ENCODE measurements at places on chromosomes 6 and 20.

- no peak for DNase-seq
Measured at GRCh38 chr20:4883546-4883945, 117.8 kb downstream of the SLC23A2 start.

GRCh38 chr6:168363811-168364792 is 44.5 kb upstream of the DACT2 start:
- no peak for DNase-seq

- no peak for DNase-seq
Measured at GRCh38 chr6:146595972-146596731, 2.6 kb upstream of the ADGB start.

- DNase-seq, result no peak
Measured at GRCh38 chr6:107361753-107362604, 97.4 kb downstream of the PDSS2 start.

DNA sequence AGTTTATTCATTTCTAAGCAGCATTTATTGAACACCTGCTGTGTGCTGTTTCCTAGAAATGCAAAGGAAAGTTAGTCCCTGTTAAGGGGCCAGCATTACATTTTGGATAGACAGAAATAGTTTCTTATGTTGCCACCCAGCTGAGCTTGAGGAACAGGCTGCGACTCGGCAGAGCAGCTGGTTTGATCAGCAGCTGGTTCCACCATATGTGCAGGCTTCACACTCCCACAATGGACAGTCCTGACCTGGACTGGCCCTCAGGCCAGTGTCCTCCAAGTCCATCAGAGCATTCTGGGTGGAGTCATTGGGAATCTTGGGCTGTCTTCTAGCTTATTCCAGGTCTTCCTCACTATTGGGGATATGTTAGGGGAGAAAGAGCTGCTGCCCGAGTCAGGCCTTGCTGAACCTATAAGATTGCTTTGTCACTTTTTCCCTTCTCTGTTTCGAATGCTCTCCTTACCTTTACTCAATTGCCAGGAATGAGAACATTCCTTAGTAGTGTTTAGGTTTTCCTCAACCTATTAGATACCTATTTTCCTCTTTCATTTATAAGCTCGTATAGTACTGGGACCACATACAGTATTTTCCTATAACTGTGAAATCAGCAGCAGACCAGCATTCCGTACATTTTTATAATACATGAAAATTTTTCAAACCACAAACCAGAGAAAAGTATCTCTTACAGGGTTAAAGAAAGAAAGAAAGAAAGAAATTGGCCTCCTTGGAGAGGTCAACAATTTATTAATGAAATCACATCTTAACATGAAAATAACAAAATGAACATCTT is 203.0 kb downstream of the FARS2 start:
- no peak for DNase-seq

- DNase-seq, result no peak
Measured at GRCh38 chr6:13113981-13114593, 214.2 kb downstream of the TBC1D7 start.

GRCh38 chr6:4511641-4512020 is 264.6 kb upstream of the CDYL start:
- DNase-seq, result no peak

GRCh38 chr6:137950581-137950980 is 83.5 kb downstream of the TNFAIP3 start:
- DNase-seq, result no peak

DNA sequence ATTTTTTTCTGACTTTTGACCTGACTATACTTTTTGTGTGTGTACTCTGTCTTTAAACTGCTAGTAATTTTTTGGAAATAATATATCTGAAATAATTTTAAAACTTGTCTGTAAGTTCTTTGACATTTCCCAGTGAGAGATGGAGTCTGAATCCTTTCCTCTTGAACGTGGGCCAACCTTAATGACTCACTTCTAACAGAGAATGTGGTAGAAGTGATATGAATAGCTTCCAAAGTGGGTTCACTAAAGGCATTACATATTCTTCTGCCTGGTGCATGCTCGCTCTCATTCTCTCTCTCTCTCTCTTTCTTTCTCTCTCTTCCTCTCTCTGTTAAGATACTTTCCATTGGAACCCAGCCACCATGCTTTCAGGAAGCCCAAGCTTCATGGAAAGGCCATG is 108.7 kb upstream of the FERMT1 start:
- no peak for DNase-seq

DNA sequence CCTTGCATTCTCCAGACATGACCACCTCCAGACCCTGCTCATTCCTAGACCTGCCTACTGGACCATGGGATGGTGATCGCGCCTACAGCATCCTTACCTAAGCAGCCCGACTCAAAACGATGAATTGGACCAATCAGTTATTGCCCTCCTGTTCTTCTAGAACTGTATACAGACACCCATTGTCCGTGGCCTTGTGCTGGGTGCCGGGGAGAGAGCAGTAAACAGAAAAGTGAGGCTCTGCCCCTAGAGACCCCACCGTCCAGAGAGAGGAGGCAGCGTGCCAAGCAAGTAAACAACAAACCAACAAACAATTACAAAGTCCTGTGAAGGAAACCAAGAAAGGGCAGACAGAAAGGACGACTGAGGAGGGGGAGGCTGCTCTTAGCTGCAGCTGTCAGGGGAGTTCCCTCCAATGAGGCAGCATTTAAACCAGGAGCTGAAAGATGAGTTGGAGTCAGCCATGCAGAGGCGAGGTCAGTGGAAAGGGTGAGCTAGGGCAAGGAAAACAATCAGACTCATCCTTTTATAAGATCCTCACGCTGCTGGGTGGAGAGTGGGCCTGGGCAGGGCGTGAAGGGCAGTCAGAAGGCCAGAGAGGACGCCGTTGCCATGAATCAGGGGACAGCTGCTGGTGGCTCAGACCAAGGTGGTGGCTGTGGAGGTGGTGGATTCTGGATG is 37.6 kb upstream of the BLCAP start:
- DNase-seq, result no peak

DNA sequence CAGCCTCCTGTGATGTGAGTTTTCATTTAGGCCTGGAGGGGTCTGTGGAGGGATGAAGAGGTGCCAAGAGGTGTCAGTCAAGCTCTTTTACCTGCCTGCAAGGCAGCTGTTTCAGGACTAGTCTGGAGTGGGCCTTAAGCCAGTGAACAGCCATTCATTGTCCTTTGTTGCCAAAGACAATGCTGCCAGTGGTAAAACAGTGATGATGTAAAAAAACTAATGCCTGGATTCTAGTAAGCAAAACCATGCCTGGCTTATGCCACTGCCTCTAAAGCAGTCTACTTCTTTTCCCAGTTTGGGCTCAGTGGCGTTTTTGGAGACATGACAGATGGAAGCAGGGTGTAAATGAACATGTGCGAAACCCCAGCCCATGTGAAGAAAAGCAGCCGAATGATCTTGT is 93.5 kb upstream of the KCNK16 start:
- no peak for DNase-seq

DNA sequence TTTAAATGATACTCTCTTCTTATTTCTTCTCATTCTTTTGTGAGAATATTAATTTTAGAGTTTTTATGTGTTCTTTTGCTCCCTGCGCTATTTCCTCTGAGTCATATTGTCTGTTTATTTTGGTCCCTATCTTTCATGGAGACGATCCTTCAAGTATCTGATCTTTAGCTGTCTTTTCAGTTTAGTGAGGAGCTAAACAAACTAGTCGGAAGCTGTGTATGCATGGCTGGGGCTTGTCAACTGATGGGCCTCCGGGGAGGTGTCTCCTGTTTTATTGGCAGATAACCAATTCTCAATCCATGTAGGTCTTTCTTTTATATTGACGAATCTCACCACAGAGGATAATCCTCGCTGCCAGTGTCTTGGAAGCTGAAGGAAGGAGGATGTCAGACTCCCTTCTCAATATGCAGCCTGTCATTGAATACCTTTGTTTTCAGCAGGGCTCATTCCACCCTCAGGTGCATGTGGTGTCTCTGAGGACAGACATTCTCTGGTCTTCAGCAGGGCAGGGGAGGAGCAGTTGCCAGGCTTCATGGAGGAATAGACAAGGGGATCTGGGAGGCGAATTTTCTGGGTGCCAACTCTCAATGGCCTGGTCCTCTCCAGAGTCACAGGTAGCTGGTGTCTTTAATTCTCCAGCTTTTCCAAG is 64.9 kb downstream of the RNF182 start:
- no peak for DNase-seq

DNA sequence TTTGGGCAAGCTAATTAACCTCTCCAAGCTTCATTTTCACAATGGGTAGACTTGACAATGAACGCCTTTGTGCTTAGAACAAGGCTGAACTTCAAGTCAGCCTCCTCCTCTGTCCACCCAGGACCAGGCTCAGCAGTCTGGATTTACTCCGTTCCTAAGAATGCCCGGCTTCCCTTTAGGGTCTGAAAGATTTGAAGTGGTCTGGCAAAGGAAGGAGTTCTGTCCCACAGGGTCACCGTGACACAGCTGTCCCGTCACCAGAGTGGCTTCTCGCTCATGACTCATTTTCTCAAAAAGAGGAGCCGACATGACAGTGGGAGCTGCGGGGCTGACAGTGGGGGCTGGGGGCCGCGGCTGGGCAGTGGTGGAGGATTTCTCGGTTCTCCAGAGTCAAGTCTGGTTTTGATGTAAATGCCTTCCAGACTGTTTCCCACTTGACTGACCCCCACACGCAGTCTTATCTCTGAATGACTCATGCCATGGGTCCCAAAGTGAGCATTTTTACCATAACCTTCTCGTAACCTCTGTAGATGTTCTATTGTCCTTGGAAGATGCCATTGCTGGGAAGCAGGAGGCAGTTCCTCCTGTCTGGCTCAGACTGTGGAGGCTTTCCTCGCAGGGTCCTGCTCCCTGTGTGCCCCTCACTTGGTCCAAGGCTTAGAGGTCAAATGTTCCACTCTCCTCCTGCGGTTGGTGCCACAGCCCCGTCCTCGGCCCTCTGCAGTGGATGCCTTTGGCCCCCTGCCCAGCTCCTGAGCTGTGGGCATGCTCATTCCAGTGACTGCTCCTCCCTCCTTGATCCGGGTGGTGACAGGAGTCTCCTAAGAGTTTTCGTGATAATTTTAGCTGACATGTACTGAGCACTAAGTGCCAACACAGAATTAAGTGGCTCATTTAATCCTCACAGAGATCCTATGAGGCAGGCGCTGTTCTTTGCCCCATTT is 253.1 kb downstream of the FNDC1 start:
- no peak for DNase-seq

GRCh38 chr6:161947371-161947770 is 673.5 kb upstream of the AGPAT4 start:
- DNase-seq, result no peak

GRCh38 chr6:53735896-53736295 is 58.9 kb upstream of the LRRC1 start:
- no peak for DNase-seq

DNA sequence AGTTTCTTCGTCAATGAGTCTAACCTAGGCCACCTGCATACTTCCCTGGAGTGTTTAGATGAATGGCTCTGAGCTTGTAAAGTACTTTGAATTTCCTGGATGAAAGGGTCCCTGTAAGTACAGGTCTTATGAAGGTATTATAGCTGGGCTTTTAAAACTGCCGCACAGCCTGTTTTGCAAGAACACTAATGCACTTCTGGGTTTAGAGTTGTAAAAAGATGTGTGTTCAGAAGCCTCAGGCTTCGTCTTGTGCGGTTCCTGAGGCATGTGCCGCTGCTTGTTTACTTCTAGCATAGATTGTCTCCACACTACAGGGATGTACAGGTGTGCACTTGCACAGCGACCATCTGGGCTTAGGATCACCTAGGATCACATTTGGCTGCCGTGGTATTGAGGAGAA is 324.5 kb downstream of the SOX4 start:
- DNase-seq, result no peak

DNA sequence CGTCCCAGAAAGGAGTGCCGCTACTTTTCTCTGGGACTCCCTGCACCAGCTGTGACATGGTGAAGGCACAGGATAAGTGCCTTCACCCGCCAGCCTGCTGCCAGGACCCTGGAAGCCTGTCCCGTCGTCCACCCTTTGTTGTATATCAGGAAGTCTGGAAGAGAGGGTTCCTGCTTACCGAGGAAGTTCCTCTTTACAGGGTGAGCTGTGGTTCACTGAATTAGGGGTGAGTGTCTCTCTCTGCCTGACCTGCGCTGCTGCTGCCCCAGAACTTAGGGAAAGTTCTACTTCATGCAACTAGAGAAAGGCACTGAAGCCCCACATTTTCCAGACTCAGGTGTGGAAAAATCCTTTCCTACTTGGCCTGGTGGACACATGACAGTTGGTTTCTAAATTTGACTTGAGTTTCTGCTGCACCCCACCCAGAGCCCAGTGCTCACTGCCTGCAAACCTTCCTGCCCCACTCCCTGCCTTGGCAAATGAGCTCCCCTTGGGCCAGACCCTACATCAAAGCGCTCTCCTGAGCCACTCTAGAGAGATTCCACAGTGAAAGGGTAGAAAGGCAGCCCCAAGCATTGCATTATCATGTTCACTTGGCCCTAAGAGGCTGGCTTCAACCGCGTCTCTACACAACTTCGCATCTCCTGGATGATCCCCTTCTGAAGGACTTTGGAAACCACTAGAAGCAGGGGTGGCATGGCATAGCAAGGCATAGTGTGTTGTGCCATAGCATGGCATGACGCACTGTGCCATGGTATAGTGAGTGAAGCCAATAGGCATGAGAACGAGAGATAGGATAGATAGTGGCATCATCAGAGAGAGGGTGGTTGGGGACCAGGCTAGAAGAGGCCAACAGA is 215.8 kb upstream of the CDYL start:
- DNase-seq, result no peak

DNA sequence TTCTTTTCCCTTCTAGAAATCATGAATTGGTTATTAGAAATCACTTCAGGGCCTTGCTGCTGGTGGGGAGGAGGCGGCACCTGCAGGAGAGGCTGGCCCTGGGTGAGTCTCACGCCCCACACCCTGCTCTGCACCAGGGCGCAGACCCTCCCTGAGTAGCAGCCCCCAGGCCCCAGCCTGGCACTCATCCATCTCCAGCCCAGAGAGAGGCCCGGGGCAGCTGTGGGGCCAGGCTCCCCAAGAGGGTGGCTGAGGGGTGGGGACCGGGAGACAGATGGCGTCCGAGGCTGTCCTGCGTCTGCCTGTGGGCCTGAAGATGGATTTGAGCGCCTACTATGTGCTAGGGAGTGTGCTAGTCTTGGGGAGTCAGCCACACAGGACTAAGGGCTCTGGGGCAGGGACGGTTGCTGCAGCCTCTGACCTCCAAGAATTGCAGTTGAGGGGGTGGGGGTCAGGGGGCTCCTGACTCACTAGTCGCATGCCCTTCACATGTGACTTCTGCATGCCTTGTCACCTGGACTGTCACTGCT is 59.6 kb upstream of the GATA5 start:
- DNase-seq, result no peak

- DNase-seq, result no peak
Measured at GRCh38 chr6:41451039-41451438, 95.1 kb upstream of the FOXP4 start.

DNA sequence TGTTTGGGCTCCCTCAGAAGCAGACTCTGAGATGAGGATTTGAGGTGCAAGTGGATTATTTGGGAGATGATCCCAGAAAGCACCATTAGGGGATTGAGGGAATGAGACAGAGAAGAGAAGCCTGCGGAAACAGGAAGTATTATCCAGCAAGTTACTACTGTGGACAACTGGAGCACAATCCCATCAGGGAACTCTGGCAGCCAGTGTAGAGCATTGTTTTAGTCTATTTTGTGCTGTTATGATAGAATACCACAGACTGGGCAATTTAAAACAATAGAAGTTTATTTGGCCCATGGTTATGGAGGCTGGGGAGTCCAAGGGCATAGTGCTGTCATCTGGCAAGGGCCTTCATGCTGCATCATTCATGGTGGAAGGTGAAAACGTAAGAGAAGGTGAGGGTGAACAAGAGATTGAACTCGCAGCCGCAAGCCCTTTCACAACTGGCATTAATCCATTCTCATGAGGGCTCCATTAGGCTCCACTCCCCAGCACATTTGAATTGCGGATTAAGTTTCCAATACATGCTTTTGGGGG is 43.5 kb upstream of the SLC9A8 start:
- DNase-seq, result no peak

GRCh38 chr20:57038608-57039440 is 227.6 kb downstream of the BMP7 start:
- DNase-seq, result no peak

- no peak for DNase-seq
Measured at GRCh38 chr6:28758046-28758817, 165.6 kb downstream of the TRIM27 start.
